ENCODE measurements at places on chromosomes 2 and 18.

DNA sequence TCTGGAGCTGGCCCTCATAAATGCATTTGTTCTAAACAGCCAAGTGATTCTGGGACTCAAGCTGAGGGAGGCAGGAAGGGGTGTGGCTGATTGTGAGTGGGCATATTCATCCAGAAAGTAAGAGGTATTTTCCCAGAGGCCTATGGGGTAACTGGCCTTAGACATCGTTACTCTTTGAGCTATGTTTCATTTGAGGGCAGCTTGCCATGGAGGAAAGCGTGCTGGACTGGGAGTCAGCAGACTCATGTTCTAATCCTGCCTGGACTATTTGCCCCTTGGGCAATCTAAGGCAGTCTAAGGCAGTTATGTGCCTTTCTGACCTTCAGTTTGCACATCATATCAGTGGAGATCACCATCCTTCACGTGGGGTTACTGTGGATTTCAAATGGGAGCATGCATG is 93.5 kb upstream of the SLC14A2 start:
- DNase-seq: no peak

DNA sequence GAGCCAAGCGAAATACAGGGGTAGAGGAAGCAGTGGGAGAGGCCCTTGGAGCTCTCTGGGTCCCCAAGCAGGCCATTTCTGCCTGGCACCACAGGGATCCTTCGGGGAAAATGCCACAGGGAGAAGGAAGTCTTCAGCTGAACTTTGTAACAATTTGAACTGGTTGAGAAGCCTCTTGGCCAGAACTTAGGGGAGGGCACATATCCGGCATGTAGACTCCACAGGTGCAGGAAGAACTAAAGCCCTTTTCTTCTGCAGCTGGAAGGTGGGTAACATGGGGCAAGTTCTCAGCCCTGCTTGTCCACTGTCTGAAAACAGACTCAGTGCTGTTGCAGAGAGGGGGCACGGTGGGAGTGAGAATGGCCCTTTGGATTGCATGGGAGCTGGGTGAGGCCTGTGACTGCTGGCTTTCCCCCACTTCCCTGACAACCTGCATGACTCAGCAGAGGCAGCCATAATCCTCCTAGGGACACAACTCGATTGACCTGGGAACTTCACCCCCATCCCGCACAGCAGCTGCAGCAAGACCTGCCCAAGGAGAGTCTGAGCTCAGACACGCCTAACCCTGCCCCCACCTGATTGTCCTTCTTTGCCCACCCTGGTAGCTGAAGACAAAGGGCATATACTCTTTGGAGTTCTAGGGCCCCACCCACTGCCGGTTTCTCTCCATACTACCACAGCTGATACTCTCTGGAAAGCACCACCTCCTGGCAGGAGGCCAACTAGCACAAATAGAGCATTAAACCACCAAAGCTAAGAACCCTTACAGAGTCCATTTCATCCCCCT is 101.6 kb upstream of the FAM136A start:
- DNase-seq: no peak

DNA sequence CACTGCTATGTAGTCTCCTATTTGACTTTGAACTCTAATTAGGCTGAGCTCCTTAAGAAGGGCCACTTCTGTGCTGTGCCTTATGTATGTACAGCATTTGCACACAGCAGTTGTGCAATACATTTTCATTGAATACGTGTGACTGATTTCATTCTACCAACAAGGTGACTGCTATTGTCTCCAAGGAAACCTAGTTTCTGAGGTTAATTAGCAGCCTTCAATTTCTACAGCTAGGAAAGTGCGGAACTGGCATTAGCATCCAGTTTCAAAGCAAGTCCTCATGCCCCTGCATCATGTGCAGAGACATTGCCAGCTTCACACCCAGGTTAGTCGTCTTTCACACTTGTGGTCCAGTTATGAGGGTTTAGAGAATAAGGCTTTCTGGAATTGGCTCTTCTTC is 58.6 kb downstream of the NCK2 start:
- DNase-seq: peak; percentile 16

GRCh38 chr18:49510393-49511115 is 23.5 kb upstream of the C18orf32 start:
- peak; percentile 36 for DNase-seq

DNA sequence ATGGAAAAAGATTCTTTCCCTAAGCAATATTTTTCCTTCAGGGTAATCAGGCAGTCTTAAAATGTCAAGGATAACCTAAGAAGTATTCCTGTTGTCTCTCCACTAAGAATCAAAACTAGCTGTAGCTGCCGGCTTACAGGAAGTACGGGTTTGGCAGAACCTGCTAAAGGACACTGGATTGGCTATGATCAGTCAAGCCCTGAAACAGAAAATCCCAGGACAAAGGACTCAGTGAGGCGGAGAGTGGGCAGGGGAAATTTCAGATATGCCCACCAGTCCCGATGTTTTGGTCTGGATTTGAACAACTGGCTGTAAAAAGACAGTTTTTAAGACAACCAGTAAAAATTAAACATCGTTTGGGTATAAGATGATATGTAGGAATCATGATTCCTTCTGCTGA is 155.7 kb downstream of the HDAC4 start:
- DNase-seq: no peak

DNA sequence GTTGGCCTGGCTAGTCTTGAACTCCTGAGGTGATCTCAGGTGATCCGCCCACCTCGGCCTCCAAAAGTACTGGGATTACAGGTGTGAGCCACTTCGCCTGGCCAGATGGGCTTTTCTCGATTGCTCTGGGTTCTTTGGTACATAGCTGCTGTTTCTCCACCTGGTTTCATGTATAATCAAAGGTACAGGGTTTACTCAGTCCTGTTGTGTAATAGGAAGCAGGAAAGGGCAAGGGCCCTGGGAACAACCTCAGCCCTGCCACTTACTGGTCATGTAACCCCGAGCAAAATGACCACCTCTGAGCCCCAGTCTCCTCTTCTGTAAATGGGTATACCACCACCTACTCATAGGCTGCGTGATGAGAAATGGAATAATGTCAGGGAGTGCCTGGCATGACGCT is 34.0 kb downstream of the RMC1 start:
- no peak for DNase-seq

DNA sequence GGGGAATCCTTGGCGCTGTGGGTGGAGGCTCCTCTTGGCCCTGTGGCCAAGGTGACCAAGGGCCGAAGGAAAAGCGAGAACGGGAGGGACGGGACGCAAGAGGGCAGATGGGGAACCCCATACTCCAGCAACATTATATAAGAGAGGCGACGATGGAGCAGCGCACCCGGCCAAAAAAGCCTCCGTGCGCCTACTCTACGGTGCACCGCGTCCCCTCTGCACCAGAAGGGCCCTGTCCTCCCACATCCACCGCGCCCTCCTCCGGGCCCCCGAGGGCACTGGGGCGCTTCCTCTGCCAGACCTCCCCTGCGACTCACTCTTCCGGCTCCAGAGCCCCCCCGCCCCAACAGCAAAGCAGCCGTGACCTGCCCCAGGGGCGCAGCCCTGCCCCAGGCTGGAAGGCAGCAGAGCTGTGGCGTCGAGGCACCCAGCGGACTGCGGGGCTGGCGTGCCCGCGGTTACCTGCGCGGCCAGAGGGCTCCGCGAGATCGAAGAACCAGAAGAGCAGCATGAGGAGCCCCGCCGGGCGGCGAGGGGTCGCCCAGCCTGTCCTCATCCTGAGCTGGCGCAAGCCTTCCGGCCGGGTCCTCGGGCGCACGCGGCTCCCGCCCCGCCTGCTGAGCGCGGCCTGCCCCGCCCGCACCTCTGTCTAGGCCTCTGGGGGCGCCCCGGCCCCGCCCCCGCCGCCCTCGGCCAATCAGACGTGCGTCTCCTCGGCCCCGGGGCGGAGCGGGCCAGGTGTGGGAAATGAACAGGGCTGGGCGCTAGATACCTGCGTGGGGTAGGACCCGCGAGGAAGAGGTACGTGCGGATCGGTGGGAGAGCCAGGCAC is 106.3 kb upstream of the CD302 start:
- DNase-seq: no peak

DNA sequence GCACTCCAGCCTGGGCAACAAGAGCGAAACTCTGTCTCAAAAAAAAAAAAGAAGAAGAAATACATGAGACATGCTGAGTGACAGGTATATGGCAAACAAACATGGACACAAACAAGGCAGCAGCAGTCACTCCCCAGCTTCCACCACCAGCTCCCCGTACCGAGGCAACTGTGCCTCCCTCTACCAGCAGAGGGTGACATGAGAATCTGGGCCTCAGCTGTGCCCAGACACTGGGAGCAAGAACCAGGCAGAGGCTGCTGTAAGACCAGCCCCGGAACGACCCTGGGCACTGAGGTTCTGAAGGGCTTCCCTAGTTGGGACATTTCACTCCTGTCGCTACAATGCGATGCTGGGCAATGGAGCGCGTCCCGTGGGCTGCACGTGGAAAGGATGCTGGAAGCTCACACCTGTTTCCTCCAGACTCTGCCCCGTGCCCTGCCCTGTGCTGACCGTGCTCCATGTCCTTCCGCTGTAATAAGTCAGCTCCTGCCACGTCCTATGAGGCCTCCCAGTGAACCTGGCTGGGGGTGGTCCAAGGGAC is 37.1 kb downstream of the BOK start:
- DNase-seq: no peak

- no peak for DNase-seq
Observed at GRCh38 chr2:136149011-136149410, 31.1 kb upstream of the CXCR4 start.

DNA sequence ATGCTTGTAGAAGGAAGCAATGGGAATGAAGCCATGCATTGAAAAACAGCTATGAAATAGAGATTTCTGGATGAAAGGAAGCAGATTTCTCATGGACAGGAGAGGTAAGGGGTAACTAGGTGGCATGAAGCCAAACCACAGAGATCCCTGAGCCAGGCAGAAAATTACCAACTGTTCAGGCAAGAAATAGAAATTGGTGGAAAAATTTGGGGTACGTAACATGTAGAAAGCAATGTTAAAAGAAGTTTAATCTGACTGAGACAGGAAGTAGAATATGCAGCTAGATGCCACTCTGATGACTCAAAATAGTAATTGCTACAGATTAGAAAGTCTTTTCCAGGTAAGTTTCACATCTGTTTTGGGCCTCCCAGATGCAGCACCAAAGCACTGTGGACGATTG is 928.5 kb upstream of the CELF4 start:
- DNase-seq: no peak

GRCh38 chr2:108611021-108611420 is 76.8 kb downstream of the LIMS1 start:
- no peak for DNase-seq

GRCh38 chr2:49616800-49617199 is 462.5 kb upstream of the FSHR start:
- peak; percentile 17 for DNase-seq

DNA sequence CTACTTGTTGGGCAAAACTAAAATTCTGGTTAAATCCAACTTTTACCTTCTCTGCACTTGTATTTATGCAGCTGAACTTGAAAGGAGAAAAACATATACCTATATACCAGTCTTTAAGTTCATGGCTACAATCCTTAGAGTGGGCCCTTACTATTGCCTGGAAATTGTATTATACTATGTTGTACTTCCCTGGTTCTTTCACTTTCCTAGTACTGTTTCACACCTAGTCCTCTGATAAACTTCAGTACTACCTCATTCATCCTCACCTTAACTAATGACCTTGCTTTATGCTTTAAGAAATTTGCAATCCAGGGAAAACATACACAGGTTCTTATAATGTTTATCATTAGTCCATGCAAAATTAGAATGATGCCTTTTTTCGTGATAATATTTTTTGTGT is 103.8 kb downstream of the HAUS1 start:
- DNase-seq: no peak

GRCh38 chr2:71843391-71843850 is 304.2 kb downstream of the CYP26B1 start:
- no peak for DNase-seq

DNA sequence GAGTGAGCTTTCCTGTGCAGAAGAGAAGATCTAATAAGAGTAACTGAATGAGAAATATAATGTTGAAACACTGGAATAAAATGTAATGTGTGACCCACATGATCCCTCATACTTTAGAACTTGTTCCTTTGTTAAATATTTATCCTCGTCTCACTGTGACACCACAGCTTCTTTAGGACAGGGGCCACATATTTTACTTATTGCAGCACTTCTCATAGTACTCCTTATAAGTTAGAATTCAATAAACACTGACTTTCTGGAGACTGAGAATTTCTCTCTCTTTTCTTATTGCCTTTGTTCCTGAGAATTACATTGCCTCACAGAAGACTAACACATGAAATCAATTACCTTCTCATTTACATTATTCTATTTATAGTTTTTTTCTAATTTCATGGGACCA is 1234.6 kb upstream of the CHAC2 start:
- no peak for DNase-seq
